ENCODE measurements at places on chromosomes 12 and 14.

DNA sequence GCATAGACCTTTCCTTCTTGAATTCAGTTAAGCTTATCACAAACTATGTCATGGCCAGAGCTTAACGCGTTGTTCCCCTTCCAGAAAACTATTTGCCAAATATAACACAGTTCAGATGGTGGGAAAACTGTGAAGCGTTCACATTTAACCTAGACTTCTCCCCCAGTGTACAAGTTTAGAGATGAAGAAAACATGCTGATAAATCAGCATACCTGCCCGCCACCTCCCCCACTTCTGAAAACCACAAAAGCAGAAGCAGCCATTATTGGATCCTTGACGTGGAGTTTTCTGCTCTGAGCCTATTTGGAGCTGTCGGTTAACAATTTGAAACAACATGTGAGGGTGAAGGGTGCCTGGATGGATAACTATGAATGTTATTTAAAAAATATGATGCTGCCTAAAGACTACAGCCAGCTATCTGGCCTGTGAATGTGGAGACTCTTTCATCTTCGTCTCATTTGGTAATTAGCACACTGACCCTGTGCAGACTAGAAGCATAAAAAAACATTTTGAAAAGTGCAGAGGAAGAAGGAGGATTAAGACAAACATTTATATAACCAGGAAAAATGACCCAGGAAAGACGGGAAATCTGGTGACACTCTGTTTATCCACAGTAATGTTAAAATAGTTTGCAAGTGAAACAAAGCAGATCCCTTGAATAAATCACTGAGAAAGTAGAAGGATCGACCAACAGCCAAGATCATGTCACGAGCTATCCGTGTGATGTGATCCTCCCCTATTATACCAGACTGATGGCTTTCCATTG lies 408.2 kb downstream of the AEBP2 start:
- DNase-seq, result no peak

DNA sequence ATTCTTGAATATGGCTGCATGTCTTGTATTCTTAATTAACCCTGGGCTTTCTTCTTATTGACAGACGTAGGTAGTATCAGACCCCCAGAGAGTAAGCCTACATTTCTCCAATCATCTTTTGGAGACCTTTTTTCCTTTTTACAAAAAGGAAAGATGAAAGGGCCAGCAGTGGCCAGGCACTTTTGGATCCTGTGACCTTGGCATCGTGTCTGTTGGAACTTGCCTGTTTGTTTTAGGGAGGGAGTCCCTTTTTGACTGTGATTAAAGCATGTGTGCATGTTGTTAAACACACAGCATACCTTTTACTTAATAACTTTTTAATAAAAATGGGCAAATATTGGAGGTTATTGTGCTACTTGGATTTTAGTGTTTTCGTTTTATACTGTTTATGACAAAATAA lies 57.2 kb downstream of the PCNX1 start:
- DNase-seq, result no peak

GRCh38 chr12:55001198-55001868 lies 16.8 kb upstream of the TESPA1 start:
- no peak for DNase-seq

DNA sequence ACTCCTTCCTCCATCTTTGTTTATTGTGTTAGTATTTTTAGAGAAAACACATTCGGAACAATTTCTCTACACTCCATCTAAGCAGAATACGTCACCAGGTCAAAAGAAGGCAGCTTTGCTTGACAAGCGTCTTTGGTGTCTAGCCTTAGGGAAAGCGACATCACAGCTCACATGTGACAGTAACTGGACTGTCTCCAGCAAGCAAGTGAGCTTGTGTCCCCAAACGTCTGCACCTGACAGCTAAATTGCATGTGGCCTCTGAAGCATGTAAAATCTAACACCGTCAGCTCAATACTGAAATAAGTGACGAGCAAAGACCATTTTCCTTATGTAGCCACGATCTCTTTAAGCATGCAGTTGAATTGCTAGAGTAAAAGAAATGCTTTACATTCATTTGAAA lies 509.8 kb downstream of the GLT1D1 start:
- DNase-seq, result no peak

DNA sequence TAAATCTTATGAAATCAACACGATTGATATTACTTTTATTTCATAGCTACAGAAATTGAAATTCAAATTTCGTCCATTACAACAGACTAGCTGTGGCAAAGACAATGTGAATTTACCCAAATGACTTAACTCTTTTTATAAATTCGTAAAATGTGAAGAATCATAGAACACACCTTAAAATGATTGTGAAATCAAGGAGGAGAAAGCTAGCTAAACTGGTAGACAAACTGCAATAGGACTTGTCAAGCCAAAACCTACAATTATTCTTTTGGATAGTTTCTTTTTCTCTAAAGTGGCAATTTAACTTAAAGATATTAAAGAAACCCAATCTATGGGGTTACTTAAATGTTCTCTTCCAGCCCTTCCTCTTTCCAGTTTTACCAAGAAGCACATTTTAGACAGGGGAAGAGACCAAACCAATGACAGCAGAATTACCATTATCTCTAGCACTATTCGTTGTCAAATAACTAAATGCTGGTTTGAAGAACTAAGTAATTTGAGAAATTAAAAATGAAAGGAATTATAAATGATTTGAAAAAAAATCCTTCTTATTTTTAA lies 807 bp upstream of the SLC16A7 start:
- DNase-seq, result no peak

- DNase-seq, result no peak
These were observed 2.6 kb downstream of the LIN7A start for GRCh38 chr12:80935111-80935510.

DNA sequence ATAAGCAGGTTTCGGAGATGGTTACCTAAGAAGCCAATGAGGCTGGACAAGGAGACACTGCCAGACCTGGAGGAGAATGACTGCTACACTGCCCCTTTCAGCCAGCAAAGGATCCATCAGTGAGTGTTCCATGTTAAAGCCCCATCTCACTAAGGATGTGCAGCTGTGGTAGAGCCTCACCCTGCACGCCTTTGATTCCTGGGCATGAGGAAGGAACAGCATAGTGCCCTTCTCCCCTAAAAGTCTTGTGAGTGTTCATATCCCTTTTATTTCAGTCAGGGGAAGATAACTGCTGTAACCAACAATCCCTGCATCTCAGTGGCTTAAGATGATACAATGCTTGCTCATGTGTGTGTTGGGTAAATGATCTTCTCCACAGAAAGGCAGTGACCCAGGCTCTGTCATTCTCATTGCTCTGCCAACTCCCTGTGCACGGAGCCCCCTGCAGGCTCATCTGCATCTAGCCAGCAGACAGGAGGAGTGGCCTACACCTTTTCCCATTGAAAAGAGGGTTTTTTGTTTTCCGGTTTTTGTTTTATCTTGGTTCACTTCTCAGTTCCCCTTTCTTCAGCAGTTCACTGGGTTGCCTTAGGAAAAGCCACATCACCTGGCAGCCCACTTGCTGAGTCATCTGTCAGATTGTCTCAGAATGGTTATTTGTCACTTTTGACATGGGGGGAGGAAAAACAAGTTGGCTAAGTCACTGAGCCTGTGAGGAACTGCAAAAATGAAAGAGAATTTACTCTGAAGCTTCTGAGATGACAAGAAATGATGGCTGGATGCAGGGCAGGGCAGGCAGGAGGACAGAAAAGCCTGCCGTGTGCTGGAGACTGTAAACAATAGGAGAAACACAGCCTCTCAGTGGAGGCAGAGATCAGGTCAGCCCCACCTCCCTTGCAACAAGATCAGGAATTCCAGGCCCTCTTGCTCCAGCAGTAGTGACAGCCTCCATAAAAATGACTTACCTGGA lies 193.3 kb downstream of the ANO4 start:
- no peak for DNase-seq

- DNase-seq, result no peak
These were observed 87.6 kb downstream of the SLC15A5 start for GRCh38 chr12:16189849-16190248.

DNA sequence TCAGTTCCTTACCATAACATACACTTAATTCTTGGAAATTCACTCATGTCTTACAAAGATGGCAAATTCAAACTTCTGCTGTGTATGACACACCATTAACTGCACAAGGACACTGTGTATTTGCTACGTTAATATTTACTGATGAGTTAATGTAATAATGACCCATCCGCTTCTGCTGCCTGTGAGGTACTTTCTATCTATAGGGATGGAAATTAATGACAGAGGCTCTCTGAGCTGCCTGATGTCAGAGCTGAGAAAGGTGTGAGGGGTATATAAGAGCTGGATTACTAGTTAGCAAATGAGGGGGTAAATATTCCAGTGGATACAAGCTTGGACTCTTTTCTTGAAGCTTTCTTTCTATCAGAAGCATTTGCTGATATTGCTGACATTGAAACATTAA lies at the start of gene IAPP:
IAPP (plus strand) TSS at position 301 of the 400 bp plus-strand sequence. CDS start 450 bp downstream, outside the sequence.
- no peak for DNase-seq

DNA sequence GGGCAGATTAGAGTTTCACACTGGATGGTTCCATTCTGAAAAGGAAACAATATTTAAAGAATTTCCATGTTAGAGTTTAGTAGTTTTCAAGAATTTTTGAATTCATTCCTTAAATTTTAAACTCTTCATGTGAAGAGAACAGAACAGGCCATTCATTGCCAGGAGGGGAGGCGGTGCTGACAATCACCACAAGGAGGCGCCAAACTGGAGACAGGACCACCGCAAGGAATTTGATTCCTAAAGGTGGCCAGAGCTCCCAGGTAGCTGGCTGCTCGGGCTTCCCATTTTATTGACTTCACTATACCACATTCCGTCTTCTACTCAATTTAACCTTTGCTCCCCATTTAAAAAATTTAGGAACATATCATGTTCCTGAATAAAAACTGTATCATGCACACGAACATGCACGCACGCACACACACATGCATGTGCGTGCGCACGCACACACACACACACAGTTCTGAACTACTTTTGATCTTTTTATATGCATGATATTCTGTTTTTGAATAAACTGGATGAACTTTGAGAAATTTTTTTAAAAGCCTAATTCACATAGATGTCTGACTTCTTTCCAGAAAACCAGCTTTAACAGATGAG lies 101.2 kb downstream of the NELL2 start:
- DNase-seq, result peak; percentile 31

- DNase-seq, result no peak
These were observed 2.4 kb upstream of the TCL1B start for GRCh38 chr14:95683793-95684192.

GRCh38 chr12:58310809-58311622 lies 369.6 kb downstream of the ATP23 start:
- no peak for DNase-seq

DNA sequence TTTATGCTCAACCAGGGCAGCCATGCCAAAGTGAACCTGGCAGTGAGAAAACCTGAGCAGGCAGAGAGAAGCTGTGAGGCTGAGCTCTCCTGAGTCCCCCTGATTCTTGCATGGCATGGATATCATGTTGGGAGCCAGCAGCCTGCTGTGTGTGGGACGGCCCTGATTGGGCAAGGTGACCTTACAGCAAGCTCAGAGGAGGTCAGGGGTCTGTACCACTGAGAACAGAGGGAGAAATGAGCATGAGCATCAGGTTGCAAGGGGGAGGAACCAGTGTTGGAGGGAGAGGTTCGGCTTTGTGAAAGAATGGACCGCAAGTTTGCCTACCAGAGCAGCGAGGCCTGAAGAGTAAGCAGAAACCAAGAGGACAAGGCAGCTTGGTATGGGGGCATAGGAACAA lies 59.1 kb upstream of the PTGR2 start:
- no peak for DNase-seq

DNA sequence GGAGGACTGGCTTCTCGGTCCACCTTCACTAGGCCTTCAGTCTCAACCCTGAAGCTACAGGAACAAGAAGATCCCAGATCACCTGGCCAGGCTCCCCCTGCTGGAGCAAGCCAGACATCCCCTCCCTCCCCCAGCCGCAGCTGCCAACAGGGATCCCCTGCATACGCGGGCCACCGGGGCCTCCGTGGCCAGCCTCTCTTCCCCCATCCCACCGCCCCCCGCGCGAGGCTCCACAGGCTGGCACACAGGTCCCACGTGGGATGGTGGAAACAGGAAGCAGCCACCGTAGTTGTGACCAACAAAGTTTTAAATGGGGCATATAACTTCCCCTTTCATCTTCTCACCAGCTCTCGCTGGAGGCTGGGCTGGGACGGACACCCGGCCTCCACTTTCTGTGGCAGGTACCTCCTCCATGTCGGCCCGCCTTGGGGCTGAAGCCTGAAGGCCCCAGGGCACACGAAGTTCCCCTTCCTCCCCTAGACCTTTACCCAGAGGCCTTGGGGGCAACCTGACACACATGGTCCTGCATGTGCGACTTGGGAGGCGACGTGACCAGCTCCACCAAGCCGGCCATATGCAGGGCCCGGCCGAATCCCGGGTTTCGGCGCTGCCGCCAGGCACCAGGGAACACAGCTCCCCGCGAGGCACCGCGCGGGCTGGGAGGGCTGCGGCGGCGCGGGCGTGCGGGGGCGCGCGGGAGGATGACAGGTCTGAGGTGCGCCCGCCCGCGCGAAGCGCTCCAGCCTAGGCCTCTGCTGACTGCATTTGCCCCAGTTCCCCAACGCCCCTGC lies 44.4 kb upstream of the PNMA1 start:
- DNase-seq, result no peak

GRCh38 chr12:52402873-52403540 lies 3.1 kb downstream of the KRT82 start:
- no peak for DNase-seq

- DNase-seq, result no peak
These were observed 717.6 kb downstream of the FSCB start for GRCh38 chr14:43789458-43789857.

GRCh38 chr14:95619785-95620417 lies 66.3 kb upstream of the TCL1B start:
- DNase-seq, result no peak

- DNase-seq, result no peak
These were observed 131.9 kb downstream of the CEP83 start for GRCh38 chr12:94327809-94328208.

DNA sequence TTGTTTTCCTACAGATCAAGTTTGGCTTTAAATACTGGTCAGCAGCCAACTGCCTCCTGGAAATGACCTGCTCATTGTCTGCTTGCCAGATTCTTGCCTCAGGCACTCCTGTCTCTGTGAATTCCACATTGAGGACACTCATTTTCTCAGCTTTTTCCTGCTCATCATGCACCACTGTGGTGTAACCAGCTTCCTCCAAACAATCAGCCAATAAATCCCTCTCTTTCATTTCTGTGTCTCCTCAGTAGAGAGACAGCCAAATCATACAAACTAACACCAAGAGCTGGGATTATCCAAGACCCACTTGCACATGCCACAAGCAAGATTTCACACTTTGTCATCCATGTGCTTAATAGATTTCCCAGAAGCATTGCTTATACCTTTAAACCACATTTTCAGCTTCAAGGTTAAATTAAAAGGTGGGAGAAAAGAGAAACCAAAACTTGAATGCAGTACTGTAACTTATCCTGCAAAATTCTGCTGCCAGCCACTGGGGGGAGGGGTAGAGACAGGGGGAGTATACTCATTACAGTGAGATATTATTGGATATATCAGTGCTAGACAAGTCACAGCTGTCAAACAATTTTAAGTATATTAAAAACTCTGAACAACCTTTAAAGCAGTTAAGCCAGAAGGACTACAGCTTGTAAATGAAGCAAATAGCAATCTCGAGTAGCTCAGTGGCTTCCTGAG lies 105.0 kb downstream of the PPP2R5E start:
- no peak for DNase-seq

- DNase-seq, result no peak
These were observed 201.0 kb downstream of the BTG1 start for GRCh38 chr12:91944637-91945036.
